ENCODE measurements at places on chromosomes 5 and 9.

GRCh38 chr5:174292348-174292747 lies 246.8 kb downstream of the NSG2 start:
- no peak for DNase-seq

DNA sequence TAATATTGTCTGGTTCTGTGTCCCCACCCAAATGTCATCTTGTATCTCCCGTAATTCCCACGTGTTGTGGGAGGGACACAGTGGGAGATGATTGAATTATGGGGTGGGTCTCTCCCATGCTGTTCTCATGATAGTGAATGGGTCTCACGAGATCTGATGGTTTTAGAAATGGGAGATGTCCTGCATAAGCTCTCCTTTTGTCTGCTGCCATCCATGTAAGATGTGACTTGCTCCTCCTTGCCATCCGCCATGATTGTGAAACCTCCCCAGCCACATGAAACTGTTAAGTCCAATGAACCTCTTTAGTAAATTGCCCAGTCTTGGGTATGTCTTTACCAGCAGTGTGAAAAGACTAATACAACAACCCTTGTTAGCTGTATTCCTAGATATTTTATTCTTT lies 44.5 kb downstream of the GIN1 start:
- no peak for DNase-seq

DNA sequence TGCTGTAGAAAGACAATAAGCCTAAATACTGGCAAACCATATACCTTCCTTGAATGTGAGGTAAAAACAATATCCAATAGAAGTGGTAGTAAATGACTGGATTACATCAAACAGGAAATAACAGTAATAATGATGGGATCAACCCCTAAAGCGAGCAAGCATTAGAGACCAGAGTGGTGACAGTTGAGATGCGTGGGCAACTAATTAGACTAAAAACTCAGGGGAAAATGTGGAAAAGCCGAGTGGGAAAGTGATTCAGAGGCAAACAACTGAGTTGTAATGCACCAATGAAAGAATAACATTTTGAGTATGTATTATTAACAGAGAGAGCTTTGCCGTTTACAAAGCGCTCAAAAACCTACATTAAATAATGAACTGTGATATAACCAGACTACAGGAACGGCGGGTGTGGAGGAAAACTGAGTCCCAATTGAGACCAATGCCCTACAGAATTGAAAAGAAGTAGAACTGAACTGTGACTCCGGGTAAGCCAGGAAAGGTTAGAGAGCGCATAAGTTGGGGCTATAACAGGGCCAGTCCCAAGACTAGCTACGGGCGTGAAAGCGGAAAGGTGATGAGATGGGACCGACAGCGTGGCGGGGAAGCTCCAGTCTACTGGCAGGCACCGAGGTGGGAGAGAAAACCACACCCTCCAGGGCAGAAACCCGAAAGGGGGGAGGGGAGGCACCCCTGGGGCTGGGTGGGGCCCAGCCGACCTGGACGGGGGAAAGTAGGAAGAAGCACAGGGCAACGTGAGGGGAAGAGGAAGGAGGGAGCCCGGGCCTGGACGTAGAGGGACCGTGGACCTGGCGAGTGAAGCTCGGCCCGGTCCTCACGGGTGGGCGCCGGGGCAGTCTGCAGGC lies 592 bp downstream of the UBAP2 start:
- no peak for DNase-seq

GRCh38 chr5:131068893-131069643 lies 96.0 kb downstream of the HINT1 start:
- no peak for DNase-seq

- no peak for DNase-seq
These were observed 32.8 kb upstream of the SMIM32 start for GRCh38 chr5:136225796-136226195.

DNA sequence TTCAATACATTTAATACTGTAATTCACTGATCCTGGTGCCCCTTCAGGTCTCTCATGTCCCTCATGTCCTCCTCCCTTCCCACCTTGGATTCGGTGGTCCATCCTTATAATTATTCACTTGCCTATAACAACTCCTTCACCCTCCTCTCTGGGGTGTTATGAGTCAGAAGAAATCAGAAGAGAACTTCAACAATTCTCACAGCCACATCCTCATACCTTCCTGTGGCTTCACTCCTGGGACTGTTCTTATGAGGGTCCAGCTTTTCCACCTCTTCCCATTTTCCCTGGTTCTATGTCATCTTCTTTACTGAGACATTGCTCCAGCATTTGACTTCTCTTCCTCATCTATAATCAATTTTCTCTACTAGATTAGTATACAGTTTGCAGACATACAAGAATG lies 406.1 kb downstream of the NR2F1-AS1 start:
- DNase-seq: no peak

- DNase-seq: no peak
These were observed 48.1 kb downstream of the PTCD2 start for GRCh38 chr5:72368271-72368670.

GRCh38 chr9:137109250-137110146 lies 5.0 kb downstream of the DPP7 start:
- no peak for DNase-seq

DNA sequence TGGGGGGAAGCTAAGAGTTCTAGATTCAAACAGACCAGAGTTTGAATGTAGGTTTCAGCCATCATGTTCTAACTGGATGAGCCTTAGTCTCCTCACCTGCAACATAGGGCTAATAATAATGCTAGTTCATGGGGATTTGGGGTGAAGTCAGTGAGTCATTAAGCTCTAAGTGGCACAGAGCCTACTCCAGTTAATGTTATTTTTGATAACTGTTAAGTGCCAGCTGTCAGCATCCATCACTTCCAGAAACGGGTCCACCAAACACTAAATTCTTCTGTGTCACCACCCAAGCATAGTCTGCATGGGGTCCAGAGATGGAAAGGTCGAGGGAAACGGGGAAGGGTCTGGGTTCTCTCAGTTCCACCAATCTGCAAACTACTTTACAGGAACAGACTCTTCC lies 1.8 kb upstream of the TSC1 start:
- no peak for DNase-seq

- no peak for DNase-seq
These were observed 190.9 kb downstream of the RFK start for GRCh38 chr9:76203373-76203772.

DNA sequence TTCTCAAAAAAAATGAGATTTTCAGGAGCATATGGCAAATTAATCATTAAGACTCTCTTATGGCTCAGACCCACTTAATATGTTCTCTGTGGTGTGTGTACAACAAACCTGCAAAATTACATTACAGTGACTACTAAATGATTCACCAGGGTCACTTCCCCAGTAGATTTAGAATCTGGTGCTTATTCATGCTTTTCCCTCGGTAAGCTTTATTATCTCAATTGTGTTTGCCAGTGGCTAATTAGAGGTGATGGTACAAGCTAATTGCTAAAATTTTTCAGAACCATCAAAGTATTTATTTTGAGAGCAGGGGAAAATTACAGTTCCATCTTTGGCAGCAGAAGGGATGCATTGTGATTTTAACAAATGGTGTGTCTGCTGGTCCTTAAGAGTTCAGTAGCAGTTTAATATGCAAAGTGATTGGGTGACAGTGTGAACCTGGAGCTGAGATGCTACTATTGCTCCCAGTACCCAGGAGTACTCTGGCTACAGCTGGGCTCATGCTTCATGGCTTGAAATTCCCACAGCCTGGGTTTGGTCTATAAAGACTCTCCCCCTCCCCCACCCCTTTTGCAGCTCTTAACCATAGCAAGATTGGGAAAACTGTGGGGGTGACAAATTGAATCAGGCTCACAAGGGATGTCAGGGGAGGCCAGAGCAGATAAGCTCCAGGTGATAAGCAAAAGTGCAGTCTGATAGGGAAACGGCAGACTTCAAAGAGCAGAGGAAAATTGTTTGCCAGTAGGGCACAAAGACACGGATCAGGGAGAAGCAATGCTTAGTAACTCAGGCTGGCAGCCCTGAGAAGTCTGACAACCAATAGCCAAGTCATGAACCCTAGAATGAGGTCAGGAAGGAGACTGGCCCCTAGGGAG lies 92.8 kb upstream of the RAD23B start:
- no peak for DNase-seq

DNA sequence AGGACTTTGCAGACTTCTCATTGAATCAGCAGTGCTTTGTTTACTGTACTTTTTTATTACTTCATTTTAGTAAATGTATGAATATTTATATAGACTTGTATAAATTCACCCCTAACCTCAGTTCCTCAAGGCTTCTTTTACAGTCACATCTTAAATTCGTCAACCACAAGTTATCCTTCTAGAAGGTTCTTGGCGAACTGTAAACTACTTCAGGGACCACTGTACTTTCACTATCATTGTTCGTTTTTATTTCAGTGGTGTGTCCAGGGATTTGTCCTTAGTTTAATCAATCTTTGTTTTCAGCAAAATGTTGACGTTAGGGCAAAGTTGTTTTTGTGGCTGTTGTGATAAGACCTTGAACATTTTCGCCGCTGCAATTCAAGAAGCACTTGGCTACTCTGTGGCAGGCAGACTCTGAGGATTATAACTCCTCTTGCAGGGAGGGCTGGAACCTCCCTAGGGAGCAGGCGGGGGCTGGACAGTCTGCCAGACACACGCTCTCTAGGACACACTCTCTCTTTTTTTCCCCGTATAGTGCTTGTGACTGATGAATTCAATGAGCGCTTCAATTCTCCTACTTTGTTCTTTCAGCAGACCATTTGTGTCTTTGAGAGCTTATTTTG lies 252.8 kb downstream of the FBXL7 start:
- no peak for DNase-seq

DNA sequence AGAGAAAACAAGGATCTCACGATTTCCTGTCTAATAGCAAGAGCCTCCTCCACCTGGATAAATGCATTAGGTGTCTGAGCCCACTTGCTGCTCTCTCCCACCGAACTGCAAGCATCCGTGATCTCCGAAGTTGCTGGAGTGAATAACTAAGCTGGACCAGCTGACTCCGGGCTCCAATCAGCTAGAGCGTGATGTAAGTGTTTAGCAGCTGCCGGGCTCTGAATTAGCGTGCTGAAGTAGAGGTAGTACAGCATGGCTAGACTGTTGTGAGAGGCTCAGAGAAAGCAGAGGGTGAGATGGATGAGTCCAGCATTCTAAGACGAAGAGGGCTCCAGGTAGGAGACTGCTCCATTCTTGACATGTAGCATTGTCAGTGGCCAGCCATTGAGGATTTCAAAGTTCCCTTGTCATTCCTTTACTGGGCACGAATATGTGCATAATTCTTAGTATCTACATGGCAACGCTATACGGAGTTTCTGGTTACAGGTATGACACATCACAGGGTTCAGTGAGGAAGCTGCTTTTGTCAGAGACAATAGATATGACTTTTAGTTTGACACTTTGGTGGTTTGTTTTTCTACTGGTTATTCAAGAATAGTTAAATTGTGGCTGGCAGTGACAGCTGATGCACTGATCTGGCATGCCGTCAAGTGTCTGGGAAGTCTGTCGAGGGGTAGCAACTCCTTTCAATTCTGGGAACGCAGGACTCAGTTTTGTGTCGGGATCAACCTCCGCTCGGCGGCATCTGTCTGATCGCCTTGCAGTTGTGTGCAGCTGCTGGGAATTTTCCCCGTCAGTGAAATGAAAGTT lies 232.6 kb downstream of the MAST4 start:
- DNase-seq: no peak

GRCh38 chr5:87954121-87954520 lies 314.5 kb downstream of the TMEM161B start:
- DNase-seq: no peak

- DNase-seq: no peak
These were observed 110.6 kb downstream of the EBF1 start for GRCh38 chr5:158988987-158989730.

DNA sequence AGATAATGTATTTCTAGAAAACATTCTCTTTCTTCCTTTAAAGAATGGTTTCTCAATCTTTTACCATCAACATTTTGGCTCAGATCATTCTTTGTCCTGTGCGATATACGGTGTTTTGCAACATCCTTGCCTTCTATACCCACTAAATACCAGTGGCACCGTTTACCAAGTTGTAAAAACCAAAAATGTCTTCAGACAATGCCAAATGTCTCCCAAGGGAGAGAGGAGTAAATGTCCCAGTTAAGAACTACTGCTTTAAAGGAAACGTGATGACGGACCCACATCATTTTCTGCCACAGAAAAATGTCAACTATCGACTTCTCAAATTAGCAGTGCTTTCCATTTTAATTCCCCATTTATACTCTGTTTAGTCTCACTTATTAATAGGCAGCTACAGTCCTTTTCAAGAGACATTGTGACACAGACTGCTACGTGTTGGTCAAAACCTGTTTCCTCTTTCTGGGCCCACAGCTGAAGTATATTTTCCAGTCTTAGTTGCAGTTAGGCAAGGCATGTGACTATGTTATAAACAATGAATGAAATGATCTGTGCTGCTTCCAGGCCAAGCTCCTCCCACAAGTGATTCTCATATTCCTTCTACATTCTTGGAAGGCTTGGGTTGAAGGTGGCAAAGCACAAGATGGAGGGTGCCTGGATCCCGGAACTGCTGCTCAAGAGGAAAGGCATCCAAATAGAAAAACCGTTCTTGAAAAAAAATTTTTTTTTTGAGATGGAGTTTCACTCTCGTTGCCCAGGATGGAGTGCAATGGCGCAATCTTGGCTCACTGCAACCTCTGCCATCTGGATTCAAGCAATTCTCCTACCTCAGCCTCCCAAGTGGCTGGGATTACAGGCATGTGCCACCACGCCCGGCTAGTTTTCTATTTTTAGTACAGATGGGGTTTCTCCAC lies 8.8 kb downstream of the PRXL2C start:
- no peak for DNase-seq

GRCh38 chr9:123571240-123571639 lies 215.2 kb downstream of the CRB2 start:
- no peak for DNase-seq

DNA sequence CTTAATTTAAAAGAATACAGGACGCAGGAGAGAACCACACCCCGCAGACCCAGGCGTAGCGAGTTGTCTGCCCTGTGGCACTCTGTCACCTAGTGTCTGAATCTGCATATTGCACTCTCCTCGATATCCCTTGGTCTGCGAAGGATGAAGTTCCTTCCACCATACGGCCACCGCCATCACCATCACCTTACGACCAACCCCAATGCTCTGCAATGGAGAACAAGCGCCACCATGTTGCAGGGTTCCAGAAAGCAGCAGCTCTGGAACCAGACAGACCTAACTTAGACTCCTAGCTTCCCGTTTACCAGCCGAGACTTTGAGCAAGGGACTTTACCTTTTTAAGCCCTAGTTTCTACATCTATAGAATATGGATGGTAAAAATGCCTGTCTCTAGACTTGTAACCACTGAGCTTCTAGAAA lies 77.4 kb upstream of the DMRT1 start:
- DNase-seq: no peak

GRCh38 chr9:112104401-112104800 lies 70.7 kb downstream of the SUSD1 start:
- DNase-seq: no peak

GRCh38 chr5:124468671-124469411 lies 277.6 kb downstream of the ZNF608 start:
- no peak for DNase-seq

DNA sequence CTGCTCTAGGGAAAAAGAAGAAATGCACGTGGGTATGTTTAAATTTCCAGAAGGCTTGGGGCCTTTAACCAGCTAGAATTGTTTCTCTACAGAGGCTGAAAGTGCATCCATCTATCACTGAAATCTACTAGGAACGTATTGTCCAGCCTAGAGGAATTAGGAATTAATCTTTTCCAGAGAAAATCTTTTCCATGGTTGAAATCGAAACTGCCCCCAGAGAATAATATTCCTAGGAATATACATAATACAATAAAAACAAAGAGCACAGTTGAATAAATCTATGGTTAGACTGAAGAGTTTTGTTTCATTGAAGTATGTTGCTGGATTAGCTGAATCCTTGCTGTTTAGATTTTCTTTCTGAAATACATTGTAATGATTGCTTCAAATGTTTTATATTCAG lies 378.5 kb downstream of the PLK2 start:
- DNase-seq: no peak

Data from NCI-H2081 treated with DMSO at 0.1 percent for 48 hours (cell line).